Smooth muscle cell of bladder (primary cell): ENCODE measurements at places on chromosomes 1 and 21. TPM values are rescaled to one million over a fixed set of nuclear protein-coding genes. Genes with fewer than 3 reads are reported as not detected.

Gene CREB3L4
- total RNA-seq, result 5.1 and 6.4 TPM in 2 replicates

Gene DNALI1
- total RNA-seq, result 1.7 and 4.0 TPM in 2 replicates

Gene ST6GALNAC3
- total RNA-seq, result 1.7 and 5.3 TPM in 2 replicates

Gene KRTAP6-3
- total RNA-seq, result not detected in 2 replicates

Gene ANGPTL1
- 8.8 and 15.6 TPM in 2 replicates for total RNA-seq

Gene TMEM200B
- 10.1 and 13.4 TPM in 2 replicates for total RNA-seq

Gene BPNT1
- 15.4 and 16.1 TPM in 2 replicates for total RNA-seq

Gene GJA4
- total RNA-seq, result 0.18 TPM in 1 of 2 replicates, not detected in the other
